ENCODE measurements at places on chromosomes 3 and 15. TPM values are rescaled to one million over a fixed set of nuclear protein-coding genes. Genes with fewer than 3 reads are reported as not detected.

CLDN18 gene
- total RNA-seq: not detected

HYKK gene
- 5.1 TPM for total RNA-seq

DNAH12 gene
- 0.22 TPM for total RNA-seq

PSTPIP1 gene
- total RNA-seq: 2.7 TPM

Measured in cardiac septum (tissue), 1 donor.